ENCODE measurements at places on chromosomes 7 and 10.

- no peak overlapping the region for H3K4me3 ChIP-seq
- no peak for DNase-seq
- no peak overlapping the region for H3K27ac ChIP-seq
- H3K4me1 ChIP-seq: no peaks in the 10 kb centered on the region
- H3K36me3 ChIP-seq: no peaks in the 10 kb centered on the region
- no peaks in the 10 kb centered on the region for H3K27me3 ChIP-seq
Observed at GRCh38 chr10:17891435-17891834, 60.3 kb upstream of the SLC39A12 start.

DNA sequence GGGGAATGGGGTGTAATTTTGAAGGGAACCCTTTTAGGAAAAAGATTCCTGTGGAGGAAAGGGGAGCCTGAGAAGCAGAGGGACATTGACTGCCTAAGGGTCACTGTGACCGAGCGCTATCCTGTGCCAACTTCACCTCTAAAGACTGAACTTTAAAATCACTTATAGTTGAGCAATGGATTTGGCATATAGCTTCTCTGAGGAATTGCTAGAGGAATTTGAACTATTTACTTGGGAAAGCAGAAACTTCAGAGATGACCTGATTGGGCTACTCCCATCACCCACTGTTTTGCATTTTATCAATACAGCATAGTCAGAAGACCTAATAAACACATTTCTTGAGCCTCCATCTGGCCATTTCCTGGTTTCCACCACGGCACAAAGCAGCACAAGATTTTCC lies 23.7 kb upstream of the WNT16 start:
- H3K36me3 ChIP-seq: no peaks in the 10 kb centered on the region
- no peak overlapping the region for H3K4me3 ChIP-seq
- H3K27ac ChIP-seq: no peak overlapping the region
- peaks cover 2% of the 10 kb centered on the region for H3K27me3 ChIP-seq
- no peak for DNase-seq

DNA sequence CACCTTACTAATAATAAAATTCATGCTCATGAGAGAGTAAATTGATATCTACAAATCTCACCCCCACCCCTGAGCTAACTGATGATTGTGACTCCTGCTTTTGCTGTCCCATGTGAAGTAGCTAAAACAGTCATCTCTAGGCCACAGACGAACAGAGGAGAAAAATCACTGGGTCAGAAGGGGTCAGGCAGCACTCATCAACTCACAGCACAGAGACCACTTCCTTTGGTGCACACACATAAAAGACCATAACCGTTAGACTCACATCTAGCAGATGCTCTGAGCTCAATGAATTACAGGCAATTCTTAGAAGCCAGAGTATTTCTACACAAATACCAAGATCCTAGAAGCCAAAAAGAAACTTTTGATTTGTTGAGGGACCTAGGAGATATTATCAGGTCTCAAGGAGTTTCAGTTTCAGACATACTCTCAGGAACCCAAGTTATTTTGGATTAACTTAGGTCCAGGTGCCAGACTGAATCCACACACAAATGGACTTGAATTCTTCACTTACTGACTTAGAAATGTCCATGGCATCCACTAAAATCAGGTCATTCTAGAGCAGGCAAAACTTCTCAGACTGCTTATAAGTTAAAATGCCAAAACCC lies 65.0 kb upstream of the TES start:
- H3K36me3 ChIP-seq: no peaks in the 10 kb centered on the region
- H3K4me3 ChIP-seq: no peak overlapping the region
- no peaks in the 10 kb centered on the region for H3K27me3 ChIP-seq
- H3K4me1 ChIP-seq: no peaks in the 10 kb centered on the region
- DNase-seq: no peak
- H3K27ac ChIP-seq: no peak overlapping the region

GRCh38 chr10:50988792-50989191 lies 85.5 kb upstream of the PRKG1 start:
- H3K27ac ChIP-seq: no peak overlapping the region
- peaks cover 12% of the 10 kb centered on the region for H3K4me1 ChIP-seq

GRCh38 chr10:127033216-127034033 lies 128.2 kb downstream of the DOCK1 start:
- H3K27me3 ChIP-seq: no peaks in the 10 kb centered on the region
- H3K27ac ChIP-seq: no peak overlapping the region
- H3K4me3 ChIP-seq: no peak overlapping the region
- H3K4me1 ChIP-seq: peaks cover 12% of the 10 kb centered on the region

All from natural killer cell (primary cell).